ENCODE measurements at places on chromosomes 16 and 17. TPM values are rescaled to one million over a fixed set of nuclear protein-coding genes. Genes with fewer than 3 reads are reported as not detected.

DNA sequence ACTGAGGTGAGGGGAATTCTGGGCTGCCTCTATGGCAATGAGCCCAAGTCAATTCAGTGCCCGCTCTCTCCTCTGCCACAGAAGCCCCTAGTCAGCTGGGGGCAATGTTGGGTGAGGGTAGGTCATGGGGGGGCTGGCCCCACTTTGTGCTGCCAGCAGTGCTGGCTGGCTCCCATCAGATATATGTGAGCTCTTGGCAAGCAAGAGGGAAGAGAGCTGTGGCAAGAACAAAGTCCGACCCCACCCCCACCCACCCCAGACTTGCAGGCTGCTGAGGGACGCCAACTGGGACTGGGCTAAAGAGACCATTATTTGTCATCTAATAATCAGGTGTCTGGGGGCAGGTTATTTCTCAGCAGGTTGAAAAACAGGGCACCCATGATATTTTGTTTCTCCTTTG, 89.4 kb downstream of the YPEL2 start:
- no peak for DNase-seq

Gene KRT16
- polyA plus RNA-seq: 1.6 TPM

Gene C17orf113
- 0.11 TPM for polyA plus RNA-seq

DNA sequence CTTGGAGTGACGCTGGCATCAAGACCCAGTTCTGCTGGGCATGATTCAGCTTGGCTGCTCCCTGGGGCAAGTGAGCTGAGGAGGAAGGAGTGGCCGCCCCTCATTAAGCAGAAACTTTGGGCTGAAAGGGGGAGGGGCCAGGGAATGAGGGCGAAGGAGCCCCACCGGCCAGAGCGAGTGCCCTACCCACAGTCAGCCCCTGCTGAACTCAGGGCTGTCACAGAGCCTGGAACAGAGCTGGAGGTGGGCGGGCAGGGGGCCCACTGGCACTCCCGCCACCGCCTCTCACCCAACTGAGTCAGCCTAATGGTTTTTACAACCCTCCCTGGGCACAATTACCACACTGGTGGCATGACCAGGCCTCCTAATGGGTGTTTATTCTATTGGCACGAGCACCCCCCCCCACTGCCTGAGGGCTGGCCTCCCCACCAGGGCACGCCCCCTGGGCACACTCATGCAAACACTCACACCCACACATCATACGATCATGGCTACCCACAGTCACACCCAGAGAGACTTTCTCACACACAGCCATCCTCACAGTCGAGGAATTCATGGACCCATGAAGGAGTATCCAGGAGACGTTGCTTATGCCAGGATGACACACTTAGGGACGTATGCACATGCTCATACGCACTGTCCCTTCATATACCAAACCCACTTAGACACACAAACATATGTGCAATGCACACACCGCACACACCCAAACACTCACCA, 19.2 kb downstream of the UNC119 start:
- DNase-seq: no peak

DNA sequence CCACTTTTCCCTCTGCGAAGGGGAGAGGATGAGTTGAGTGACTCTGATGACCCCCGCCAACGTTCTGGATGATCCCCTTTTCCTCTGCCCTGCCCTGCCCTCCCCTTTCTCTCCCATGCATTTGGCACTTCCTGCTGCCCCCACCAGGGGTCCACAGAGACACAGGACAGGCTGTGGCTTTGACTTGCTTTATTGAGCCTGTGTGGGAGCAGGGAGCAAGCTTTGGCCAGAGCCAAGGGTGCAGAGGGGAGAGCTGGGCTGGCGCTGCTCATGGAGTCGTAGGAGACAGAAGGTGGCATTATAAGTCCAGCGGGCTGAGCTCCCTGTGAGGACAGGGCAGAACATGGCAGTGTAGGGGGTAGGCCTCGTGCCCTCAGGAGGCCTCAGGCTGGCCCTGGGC, 1.6 kb downstream of the PPY start:
- DNase-seq: no peak

DNA sequence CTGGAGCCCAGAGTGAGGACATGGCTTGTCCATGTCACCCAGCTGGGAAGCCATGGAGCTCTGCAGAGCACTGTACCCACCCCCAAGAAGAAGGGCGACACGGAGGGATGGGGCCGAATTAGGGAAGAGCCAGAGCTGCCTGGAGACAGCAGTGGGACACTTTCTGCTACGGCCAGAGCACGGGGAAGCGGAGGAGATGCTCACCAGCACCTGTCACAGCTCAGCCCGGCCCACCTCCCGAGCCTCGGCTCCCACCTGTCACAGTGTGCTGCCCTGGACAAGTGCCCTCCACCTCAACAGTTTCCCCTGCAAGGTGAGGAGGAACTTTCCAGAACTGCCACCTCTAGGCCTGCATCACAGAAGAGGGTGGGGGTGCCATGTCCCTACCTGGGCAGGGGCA, 36.4 kb downstream of the PEMT start:
- no peak for DNase-seq

Gene SBK1
- polyA plus RNA-seq: not detected

- DNase-seq: no peak
Observed at GRCh38 chr16:12021578-12022253, 45.2 kb downstream of the SNX29 start.

Gene SCNN1G
- not detected for polyA plus RNA-seq

DNA sequence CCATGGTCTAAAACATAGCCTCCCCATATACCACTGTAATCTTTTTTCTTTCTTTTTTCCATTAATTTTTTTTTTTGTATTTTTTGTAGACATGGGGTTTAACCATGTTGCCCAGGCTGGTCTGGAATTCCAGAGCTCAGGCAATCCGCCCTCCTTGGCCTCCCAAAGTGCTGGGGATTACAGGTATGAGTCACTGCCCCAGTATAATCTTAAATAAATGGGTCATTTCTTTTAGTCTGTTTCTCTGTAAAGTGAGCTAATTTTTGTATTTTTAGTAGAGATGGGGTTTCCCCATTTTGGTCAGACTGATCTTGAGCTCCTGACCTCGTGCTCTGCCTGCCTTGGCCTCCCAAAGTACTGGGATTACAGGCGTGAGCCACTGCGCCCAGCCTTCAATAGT, 5.7 kb upstream of the NME1 start:
- DNase-seq: no peak

Gene PRDM7
- polyA plus RNA-seq: not detected

GRCh38 chr17:29107084-29107483, 64.1 kb downstream of the PIPOX start:
- no peak for DNase-seq

Gene DRC7
- polyA plus RNA-seq: not detected

- no peak for DNase-seq
Observed at GRCh38 chr17:59487161-59487873, 78.1 kb upstream of the DHX40 start.

GRCh38 chr17:44760474-44761308, 1.9 kb downstream of the ADAM11 start:
- DNase-seq: no peak

Gene CIAPIN1
- polyA plus RNA-seq: 55.3 TPM

DNA sequence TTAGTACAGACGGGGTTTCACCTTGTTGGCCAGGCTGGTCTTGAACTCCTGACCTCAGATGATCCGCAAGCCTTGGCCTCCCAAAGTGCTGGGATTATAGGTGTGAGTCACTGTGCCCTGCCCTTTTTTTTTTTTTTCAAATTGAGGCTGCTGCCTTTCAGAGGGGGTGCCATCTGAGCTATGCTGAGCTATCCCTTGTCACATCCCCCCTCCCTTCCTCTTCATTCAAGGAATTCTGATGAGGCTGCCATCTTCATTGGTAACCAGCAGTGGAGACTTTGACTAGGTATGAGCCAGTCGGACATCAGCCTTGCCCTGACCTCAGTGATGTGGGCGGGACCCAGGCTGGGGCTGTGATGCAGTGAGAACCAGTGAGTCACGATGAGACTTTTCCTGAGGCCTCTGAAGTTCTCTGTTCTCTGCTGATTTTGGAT, 24.4 kb upstream of the GPT2 start:
- DNase-seq: no peak

DNA sequence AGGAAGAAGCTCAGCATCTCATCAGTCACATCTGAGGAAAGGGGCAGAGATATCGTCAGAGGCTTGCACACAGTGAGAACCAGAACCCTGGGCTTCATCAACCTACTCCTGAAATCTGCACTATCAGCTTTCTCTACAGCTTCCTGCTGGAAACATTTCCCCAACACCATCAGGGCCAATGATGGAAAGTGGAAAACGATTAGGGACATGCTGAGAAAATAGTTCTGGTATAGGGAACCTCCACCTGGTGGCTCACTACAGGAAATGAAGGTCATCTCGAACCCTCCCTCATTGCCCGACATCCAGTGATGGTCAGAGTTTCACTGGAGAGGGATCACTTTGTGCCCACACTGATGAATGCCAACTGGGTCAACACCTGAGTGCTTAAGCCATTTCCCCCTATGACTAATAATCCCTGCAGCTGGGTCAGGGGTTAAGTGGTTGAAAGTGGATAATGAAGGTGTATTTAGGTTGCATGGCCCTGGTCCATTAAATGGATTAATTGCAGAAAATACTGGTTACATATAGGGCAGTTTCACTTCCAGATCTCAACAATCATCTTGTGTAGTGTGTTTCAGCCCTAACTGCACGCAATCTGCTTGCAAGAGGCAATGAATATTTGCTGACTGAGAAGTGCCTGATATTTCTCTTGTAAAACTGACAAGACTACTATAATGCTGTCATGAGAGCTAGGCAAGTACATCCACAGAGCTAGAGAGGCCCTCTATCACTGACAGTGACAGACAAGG, 43.1 kb upstream of the GSG1L start:
- no peak for DNase-seq

Gene KRTAP4-4
- polyA plus RNA-seq: not detected

GRCh38 chr17:40432864-40433528, 10.3 kb upstream of the IGFBP4 start:
- no peak for DNase-seq

Gene P2RX1
- polyA plus RNA-seq: 0.02 TPM

GRCh38 chr17:12965988-12966387, 51.8 kb downstream of the ELAC2 start:
- no peak for DNase-seq

Measured in BJ (cell line).